Activated T-cell treated with anti-CD3 and anti-CD28 coated beads, Interleukin-2, amount 50 U/mL, for 72 hours (primary cell): ENCODE measurements at places on chromosomes 3 and 15. TPM values are rescaled to one million over a fixed set of nuclear protein-coding genes. Genes with fewer than 3 reads are reported as not detected.

DNA sequence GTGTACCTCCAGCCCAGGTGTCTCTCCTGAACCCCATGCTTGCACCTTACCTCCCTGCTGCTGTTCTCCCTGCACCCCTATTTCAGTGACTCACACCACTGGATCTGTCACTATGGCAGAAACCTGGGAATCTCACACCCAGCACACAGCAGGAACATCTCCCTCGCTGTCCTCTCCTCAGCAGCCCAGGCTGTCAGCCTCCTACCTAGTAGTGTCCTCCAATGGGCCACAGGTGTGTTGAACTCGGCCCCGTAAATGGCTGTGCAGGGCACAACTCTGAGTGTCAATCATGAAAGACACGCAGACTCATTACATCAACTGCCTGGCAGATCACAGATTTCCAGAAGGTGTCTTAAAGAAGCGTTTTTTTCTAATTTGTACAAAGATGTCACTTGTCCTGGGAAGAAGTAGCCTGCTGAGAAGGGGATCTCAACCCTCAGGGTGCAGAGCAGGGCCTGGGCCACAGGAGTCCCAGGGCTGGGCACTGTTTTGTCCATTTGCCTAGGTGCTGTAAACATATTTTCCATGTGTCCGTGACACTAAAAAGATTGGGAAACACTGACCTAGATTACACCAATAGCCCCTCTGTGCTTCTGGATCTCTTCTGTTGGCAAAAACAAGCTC, 33.8 kb downstream of the HOMER2 start:
- DNase-seq = no peak

GRCh38 chr3:9955611-9956352, 3.6 kb upstream of the PRRT3 start:
- no peak for DNase-seq

DNA sequence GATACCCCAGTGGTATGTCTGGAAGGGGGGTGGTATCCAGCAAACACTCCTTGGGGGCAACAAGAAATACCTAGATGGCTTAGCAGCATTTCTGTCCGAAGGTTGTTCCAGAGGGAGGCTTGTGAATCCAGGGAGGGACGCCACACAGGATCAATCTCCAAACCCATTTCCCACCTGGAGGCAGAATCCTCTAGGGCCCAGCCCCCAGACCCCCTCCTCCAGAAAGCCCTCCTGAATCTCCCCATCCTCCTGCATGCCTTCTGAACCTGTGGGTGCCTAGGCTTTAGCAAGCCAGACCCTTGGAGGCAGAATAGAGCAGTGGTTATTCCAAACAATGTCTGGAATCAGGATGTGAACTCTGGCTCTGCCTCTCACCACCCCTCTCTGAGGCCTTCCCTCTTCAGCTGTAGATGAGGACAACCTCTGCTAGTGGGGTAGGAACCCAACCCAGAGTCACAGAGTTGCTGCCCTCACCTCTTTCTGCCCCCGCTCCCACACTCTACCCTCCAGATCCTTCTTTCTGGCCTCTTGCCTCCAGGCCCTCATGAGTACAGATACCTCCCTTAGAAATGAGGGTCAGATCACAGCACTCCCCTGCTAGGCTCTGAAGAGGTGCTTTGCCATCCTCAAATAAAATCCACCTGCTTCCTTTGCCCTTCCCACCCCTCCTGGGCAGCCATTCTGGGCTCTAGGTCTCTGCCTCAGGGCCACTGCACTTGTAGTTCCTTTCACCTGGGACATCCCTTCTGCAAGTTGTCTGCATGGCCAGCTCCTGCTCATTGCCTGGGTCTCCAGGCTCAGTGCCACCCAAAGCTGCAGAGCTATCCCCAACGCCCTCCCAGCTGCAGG, 8.1 kb downstream of the CISH start:
- DNase-seq = peak; percentile 35

GRCh38 chr3:56835650-56836227, 34.0 kb upstream of the ARHGEF3 start:
- no peak for DNase-seq

GRCh38 chr15:101346928-101347327, 51.9 kb upstream of the SNRPA1 start:
- no peak for DNase-seq

- DNase-seq = no peak
These were observed 106.0 kb downstream of the MAP4 start for GRCh38 chr3:47910233-47910632.

- DNase-seq = no peak
These were observed 29.6 kb downstream of the STAC start for GRCh38 chr3:36409862-36410261.

GRCh38 chr3:170033489-170033888, 4.3 kb upstream of the GPR160 start:
- peak; percentile 28 for DNase-seq

DNA sequence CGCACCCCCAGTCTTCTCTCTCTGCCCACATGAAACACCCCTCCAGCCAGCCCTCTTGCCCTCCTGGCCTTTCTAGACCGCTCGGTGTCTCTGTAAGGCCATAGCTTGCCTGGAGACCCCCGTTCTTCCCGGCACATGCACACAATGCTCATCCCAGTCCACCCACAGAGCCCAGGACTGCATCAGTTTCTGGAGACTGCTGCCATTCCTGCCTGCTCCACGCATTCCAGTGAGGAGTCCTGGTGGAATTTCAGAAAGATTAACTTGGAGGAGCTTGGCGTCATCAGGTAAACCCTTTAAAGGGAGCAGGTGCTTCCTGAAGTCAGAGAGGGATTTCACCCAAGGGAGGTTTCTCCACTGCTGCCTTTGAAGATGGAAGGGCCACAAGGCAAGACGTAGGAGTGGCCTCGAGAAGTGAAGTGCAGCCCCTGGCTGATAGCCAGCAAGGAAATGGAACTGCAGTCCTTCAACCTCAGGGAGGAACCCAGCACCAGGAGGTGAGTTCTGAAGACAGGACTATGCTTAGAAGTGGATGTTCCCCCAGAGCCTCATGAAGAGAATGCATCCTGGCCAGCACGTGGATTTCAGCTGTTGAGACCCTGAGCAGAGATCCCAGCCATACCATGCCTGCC, 19.2 kb downstream of the SLC41A3 start:
- no peak for DNase-seq

DNA sequence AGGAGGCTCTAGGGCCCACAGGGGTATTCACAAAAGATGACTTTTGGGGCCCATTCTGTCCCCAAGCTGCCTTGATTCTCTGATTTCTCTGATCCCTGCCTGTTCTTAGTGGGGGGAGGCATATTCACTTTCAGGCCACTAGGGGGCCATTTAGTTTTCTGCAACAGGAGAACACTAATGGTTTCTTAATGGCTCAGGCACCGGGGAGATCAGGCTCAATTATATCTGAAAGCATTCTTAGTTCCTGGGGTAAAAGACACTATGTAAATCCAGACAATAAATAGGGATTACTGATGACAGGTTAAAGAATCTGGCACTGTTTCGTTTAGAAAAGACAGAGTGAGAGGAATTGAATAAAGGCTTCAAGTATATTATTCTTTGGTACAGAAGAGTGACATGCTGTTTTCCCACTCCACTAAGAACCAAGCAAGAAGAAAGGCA, 2.5 kb upstream of the INAFM2 start:
- peak; percentile 62 for DNase-seq

DNA sequence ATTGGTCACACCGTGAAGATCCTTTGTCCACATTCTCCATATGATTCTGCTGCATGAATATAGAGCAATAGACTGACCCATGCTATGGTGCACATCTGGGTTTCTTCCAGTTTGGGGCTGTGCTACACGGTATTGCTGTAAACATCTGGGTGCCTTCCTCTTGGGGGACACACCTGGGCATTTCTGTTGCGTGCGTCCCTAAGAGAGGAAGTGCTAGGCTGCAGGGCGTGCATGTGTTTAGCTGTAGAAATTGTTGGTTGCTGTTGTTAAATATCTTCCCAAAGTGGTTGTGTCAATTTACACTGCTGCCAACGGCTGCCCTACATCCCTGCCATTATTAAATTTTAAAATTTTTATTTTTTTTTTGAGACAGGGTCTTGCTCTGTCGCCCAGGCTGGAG, 52.4 kb downstream of the NUP210 start:
- no peak for DNase-seq

The SPESP1 gene
- 0.58 TPM for total RNA-seq

The ISG20 gene
- total RNA-seq = 102 TPM

The GOLGA8S gene
- 0.07 TPM for total RNA-seq

The NKIRAS1 gene
- 2.5 TPM for total RNA-seq
